Right lobe of liver (tissue), 6 donors: ENCODE measurements at places on chromosomes 3 and 15. TPM values are rescaled to one million over a fixed set of nuclear protein-coding genes. Genes with fewer than 3 reads are reported as not detected.

- H3K4me1 ChIP-seq, result no peaks in the 10 kb centered on the region
- H3K4me3 ChIP-seq, result no peak overlapping the region
- H3K27ac ChIP-seq, result no peak overlapping the region
These were observed 113.6 kb downstream of the POLR2M start for GRCh38 chr15:57820119-57820518.

AMIGO3 gene
- 2.4 TPM for total RNA-seq

GRCh38 chr3:112013058-112013783 is 14.5 kb downstream of the TAGLN3 start:
- no peaks in the 10 kb centered on the region for H3K27me3 ChIP-seq
- H3K4me3 ChIP-seq, result no peak overlapping the region
- H3K27ac ChIP-seq, result no peak overlapping the region
- H3K36me3 ChIP-seq, result no peaks in the 10 kb centered on the region
- H3K4me1 ChIP-seq, result no peaks in the 10 kb centered on the region

- H3K27me3 ChIP-seq, result no peaks in the 10 kb centered on the region
- no peaks in the 10 kb centered on the region for H3K36me3 ChIP-seq
- DNase-seq, result no peak
- no peak overlapping the region for H3K27ac ChIP-seq
These were observed 14.8 kb upstream of the SLC35G2 start for GRCh38 chr3:136804141-136804540.

GRCh38 chr15:81221449-81221848 is 24.8 kb downstream of the IL16 start:
- no peaks in the 10 kb centered on the region for H3K27me3 ChIP-seq
- no peak overlapping the region for H3K27ac ChIP-seq
- no peaks in the 10 kb centered on the region for H3K4me1 ChIP-seq
- no peak for DNase-seq
- H3K4me3 ChIP-seq, result no peak overlapping the region
- no peaks in the 10 kb centered on the region for H3K36me3 ChIP-seq

GRCh38 chr3:123385001-123385401 is 63.9 kb downstream of the ADCY5 start:
- H3K27ac ChIP-seq, result no peak overlapping the region
- DNase-seq, result no peak
- H3K27me3 ChIP-seq, result no peaks in the 10 kb centered on the region
- H3K36me3 ChIP-seq, result no peaks in the 10 kb centered on the region
- H3K4me1 ChIP-seq, result no peaks in the 10 kb centered on the region

DNA sequence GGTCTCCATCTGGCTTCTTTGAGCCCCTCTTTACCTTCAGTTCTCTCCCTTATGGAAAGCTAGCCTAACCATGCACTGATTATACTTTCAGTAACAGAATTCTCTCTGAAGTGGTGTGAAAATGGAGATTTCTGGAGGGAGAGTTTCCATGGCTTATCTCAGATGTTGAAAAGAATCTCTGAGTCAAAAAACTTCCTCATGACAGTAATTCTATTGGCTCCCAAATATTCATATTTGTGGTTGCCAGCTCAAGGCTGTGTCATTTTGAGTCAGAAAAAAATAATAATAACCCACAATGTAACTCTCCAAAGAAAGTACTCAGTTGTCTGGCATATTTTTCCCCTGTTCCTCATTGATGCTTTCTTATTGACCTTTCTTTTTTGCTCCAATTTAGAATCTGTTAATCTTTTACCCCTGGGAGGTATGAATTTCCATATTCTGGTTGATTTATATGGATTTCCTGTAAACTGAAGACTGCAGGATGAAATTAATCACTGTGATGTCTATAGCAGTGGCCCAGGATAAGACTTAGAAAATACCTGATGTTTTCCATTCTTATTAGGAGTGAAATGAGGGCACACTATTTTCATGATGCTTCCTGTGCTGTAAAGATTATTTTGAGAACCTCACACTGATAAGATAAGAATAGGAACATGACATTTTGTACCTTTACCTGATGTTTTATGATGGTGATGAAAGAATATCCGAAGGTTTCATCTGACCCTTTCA is 149.5 kb upstream of the EPHA3 start:
- no peaks in the 10 kb centered on the region for H3K4me1 ChIP-seq
- H3K36me3 ChIP-seq, result no peaks in the 10 kb centered on the region
- no peaks in the 10 kb centered on the region for H3K27me3 ChIP-seq
- DNase-seq, result no peak
- H3K4me3 ChIP-seq, result no peak overlapping the region

- H3K4me3 ChIP-seq, result no peak overlapping the region
- H3K27ac ChIP-seq, result no peak overlapping the region
- DNase-seq, result no peak
- no peaks in the 10 kb centered on the region for H3K36me3 ChIP-seq
- no peaks in the 10 kb centered on the region for H3K27me3 ChIP-seq
- H3K4me1 ChIP-seq, result no peaks in the 10 kb centered on the region
These were observed 66.0 kb downstream of the DCLK3 start for GRCh38 chr3:36698314-36698713.

GRCh38 chr15:38651328-38652038 is 86.9 kb upstream of the RASGRP1 start:
- no peaks in the 10 kb centered on the region for H3K27me3 ChIP-seq
- H3K4me3 ChIP-seq, result no peak overlapping the region
- H3K4me1 ChIP-seq, result no peaks in the 10 kb centered on the region
- no peak for DNase-seq

DNA sequence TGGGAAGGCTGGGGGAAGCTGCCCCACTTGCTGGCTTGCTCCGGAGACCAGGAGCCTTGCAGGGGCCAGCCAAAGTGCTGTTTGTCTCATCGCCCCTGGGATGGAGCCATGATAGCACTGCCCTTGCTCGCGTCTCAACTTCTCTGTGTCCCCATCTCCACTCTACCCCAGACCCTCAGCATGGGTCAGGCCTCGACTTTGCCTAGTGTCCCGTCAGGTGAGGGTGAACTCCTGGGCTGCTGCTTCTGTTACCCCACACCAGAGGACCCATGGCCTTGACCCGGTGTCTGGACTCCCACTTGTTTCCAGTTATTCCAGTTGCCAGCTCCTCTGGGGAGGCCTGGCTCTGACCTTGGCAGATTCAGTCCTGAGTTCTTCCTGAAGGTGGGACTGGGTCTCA is 36.5 kb upstream of the DUSP7 start:
- peak; percentile 31 for DNase-seq
- H3K36me3 ChIP-seq, result no peaks in the 10 kb centered on the region
- H3K27me3 ChIP-seq, result no peaks in the 10 kb centered on the region
- H3K4me3 ChIP-seq, result no peak overlapping the region
- peaks cover 7% of the 10 kb centered on the region for H3K4me1 ChIP-seq

GRCh38 chr15:27826902-27827714 is 272.0 kb downstream of the OCA2 start:
- no peak overlapping the region for H3K27ac ChIP-seq
- H3K27me3 ChIP-seq, result no peaks in the 10 kb centered on the region
- H3K4me3 ChIP-seq, result no peak overlapping the region
- H3K4me1 ChIP-seq, result no peaks in the 10 kb centered on the region
- DNase-seq, result no peak

DNA sequence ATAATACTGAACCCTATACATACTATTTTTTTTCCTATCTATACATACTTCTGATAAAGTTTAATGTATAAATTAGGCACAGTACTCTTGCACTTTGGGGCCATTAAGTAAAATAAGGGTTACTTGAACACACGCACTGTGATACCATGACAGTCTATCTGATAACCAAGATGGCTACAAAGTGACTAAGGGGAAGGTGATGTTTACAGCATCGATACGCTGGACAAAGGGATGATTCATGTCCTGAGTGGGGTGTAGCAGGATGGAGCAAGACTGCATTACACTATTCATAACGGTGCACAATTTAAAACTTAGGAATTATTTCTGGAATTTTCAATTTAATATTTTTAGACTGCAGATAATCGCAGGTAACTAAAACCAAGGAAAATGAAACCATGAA is 30.0 kb upstream of the SLC2A2 start:
- peaks cover 9% of the 10 kb centered on the region for H3K4me1 ChIP-seq
- H3K4me3 ChIP-seq, result no peak overlapping the region
- no peak for DNase-seq
- H3K27ac ChIP-seq, result no peak overlapping the region
- no peaks in the 10 kb centered on the region for H3K36me3 ChIP-seq
- H3K27me3 ChIP-seq, result no peaks in the 10 kb centered on the region
